ENCODE measurements at places on chromosomes 16 and 17. TPM values are rescaled to one million over a fixed set of nuclear protein-coding genes. Genes with fewer than 3 reads are reported as not detected.

SCN4A gene
- total RNA-seq, result 0.12 TPM

GOT2 gene
- 30.5 TPM for total RNA-seq

DOC2A gene
- total RNA-seq, result 0.26 TPM

CD300H gene
- not detected for total RNA-seq

MYL11 gene
- total RNA-seq, result not detected

NGFR gene
- 0.13 TPM for total RNA-seq

CES5A gene
- not detected for total RNA-seq

TMEM220 gene
- total RNA-seq, result 5.1 TPM

KRTAP9-1 gene
- total RNA-seq, result not detected

TBC1D3G gene
- total RNA-seq, result not detected

TGFB1I1 gene
- total RNA-seq, result 21.8 TPM

DNASE1 gene
- total RNA-seq, result 15.4 TPM

CHAD gene
- total RNA-seq, result not detected

CLDN9 gene
- total RNA-seq, result not detected

PRR29 gene
- 1.5 TPM for total RNA-seq

HSPB9 gene
- total RNA-seq, result not detected

TBC1D3D gene
- not detected for total RNA-seq

GNG13 gene
- total RNA-seq, result not detected

ITGA2B gene
- total RNA-seq, result not detected

NTN1 gene
- 2.9 TPM for total RNA-seq

CRYM gene
- total RNA-seq, result 0.26 TPM

MT1A gene
- 0.44 TPM for total RNA-seq

TEX14 gene
- under 0.01 TPM for total RNA-seq

PDILT gene
- not detected for total RNA-seq

ACSM5 gene
- total RNA-seq, result 0.26 TPM

SEBOX gene
- not detected for total RNA-seq

HSDL1 gene
- total RNA-seq, result 19.1 TPM

CCDC43 gene
- total RNA-seq, result 40.8 TPM
